Hematopoietic multipotent progenitor cell treated with erythropoietin and hydrocortisone succinate and interleukin-3 and kit ligand, for 4 days (in vitro differentiated cells): ENCODE measurements at places on chromosomes 3 and 15.

GRCh38 chr3:52468336-52468735, 12.9 kb downstream of the NISCH start:
- peak; percentile 54 for DNase-seq

DNA sequence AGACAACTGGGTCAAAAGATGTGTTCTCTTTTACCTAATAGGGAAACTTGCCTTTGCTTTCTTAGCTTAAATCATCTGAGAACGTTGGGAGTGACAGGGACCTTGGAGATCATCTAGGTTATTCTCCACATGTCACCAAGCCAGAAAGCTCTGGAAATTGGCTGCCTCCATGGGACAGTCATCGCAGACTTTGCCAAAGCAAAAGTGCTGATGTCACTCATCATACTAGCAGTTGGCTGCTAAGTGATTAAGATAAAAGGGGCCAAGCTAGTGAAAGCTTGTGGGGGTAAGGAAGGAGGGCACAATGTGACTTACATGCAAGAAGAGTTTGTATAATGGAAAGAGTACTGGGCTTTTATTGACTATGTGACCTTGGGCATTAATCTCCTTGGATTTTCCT, 198.0 kb upstream of the PFN2 start:
- DNase-seq: peak; percentile 72

DNA sequence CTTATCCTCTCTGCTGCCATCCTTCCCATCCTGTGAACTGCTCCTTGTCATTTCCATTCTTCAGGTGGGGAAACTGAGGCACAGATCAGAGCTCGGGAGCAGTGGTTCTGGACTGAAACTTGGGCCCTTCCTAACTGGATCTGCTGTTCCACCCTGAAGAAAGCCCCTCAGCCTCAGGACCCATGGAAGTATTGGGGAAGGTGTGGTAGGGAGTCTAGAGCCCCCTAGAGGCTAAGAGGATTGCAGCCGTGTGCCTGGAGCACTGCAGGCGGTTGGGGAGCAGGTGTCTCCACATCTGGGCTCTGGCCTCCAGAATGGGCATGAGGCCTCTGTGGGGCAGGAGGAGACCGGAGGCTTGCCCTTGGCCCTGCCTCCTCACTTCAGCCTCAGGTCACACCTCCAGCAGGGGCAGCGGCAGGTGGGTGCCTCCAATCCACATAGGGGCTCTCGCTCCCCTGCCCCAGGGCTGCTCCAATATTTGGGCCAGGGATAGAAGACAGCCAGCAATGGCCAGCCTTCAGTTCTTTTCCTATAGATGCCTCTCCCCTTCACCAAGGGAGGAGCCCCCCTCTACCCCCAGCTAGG, 28.1 kb downstream of the DNAJB8 start:
- DNase-seq: peak; percentile 57

- DNase-seq: no peak
These were observed 2.2 kb downstream of the HPS3 start for GRCh38 chr3:149131589-149131988.

DNA sequence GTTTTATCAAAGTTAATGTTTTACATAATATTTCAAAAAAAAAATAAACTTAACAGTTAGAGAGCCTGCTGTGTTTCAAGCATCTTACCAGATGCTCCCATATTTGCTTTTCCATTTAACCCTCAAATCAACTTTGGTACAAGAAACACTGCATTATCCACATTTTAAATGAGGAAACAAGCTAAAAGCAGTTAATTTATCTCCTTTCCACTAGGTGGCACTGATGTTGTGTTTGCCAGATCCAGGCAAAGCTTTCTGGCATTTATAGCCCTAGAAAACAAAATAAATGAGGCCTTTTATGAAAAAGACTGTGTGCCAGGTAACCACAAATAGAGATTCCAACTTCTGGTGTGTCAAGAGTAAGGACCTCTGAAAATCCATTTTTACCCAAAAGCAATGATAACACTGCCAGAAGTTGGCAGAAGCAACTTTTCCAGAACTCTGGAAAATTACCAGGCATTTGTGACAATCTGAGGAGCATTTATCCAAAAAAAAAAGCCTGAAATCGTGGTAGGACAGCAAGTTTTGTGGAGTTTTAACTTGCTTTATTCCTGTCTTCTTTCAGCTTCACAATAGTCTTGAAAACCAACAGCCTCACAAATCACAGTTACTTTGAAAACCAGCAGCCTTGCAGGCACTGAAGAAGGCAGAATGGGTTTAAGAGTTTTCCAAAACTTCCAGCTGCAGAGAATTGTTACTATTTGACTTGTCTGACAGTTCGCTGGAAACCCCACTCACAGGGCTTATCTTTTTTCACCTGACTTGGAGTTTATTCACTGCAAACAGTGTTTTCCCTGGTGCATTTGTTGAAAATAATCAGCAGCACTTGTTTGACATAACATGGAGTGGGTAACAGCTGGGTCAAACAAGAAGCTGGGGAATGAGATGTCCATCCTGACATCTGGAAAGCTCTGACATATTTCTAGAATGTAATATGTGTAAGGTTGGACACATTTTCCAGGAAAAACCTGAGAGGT, 9.2 kb downstream of the FAM162A start:
- peak; percentile 87 for DNase-seq

DNA sequence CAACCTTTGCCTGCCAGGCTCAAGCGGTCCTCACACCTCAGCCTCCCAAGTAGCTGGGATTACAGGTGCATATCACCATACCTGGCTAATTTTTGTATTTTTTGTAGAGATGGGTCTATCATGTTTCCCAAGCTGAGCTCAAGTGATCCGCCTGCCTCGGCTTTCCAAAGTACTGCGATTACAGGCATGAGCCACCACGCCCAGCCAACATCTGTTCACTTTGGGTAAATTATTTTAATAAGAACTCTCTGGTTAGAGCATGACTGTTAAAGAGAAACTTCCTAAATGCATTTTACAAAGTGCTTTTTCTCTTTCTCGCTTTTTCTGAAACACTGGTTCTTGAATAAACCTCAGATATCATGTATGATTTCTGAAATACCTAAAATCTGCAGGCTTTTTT, 172.5 kb downstream of the PTPRG start:
- DNase-seq: no peak

GRCh38 chr3:159884661-159885402, 103.8 kb upstream of the IL12A start:
- peak; percentile 76 for DNase-seq

DNA sequence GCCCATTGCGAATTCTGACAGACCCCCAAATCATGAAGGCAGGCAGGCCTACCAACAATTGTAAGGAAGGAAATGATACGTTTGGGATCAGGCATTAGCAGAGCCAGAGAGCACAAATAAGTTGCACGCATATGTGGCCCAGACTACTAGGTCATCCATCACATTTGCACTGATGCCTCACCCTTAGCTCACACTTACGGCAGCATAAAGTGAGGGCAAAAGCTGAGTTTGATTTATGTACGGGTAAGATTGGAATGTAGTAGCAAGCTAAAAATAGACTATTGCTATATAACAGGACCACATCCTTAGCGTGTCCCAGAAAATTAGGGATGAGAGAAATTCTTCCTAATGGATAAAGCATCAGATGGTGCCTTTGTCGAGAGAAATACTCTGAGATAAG, 58.6 kb downstream of the QTRT2 start:
- no peak for DNase-seq

DNA sequence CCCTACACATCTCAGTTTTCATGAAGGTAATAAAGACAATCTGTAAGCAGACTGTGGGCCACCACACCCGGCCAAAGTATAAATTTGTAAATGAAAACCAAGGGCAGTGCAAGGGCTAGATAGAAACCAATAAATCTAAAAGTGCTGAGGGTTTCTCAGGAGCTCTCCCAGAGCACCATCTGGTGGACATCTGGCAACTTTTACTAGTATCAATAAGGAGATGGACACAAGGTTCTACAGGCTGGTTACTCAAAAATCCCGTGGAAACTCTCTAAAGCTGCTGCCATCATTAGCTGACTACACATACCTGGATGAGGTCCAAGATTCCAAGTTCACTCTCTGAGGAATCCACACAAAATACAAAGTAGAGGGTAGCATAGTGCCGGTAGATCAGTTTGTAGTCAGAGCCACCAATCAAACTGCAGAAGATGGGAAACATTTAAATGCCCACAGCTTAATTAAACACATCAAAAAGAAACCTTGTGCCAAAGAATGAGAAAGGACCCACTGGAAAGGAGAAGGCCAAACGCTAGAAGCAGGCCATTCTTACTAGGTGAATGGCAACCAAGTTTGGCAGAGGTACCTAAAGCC, 5.5 kb downstream of the AP3S2 start:
- DNase-seq: peak; percentile 76

- DNase-seq: no peak
These were observed 34.8 kb upstream of the FAM174B start for GRCh38 chr15:92690395-92690794.

- DNase-seq: peak; percentile 53
These were observed 1.4 kb upstream of the AP4E1 start for GRCh38 chr15:50906954-50907600.

DNA sequence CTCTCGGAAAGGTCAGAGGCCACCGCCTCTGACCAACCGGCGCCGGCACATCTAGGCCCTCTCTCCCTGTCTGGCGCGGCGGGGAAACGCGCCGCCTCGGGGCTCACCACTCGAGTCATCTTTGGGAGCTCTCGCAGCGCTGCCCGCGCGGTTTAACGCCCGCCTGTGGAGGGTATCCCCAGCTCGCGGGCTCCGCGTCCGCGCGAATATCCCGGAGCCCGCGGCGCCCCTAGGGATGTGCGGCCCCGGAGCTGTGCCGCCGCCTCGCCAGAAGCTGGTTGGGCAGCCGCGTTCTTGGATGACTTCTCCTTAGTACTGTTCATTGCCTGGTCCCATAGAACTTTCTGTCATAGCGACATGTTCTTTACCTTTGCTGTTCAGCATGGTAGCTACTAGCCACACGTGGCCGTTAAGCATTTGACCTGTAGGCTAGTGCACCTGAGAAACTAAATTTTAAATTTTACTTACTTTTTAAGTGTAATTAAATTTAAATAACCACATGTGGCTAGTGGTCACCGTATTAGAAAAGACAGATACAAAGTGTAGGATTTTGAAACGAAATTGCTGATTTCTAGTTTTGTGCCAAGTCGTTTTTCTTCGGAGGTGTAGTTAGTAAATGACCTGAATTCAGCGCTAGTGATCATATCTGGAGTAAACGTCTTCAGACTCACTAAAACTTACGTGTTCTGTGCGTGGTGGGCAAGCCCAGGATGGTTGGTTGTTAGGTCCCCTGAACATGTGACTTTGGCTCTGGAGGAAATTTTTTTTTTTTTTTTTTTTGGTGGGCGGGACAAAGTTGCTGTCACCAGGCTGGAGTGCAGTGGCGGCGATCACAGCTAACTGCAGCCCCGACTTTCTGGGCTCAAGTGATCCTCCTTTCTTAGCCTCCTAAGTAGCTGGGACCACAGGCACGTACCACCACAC, 835 bp downstream of the ARIH2 start:
- peak; percentile 95 for DNase-seq

DNA sequence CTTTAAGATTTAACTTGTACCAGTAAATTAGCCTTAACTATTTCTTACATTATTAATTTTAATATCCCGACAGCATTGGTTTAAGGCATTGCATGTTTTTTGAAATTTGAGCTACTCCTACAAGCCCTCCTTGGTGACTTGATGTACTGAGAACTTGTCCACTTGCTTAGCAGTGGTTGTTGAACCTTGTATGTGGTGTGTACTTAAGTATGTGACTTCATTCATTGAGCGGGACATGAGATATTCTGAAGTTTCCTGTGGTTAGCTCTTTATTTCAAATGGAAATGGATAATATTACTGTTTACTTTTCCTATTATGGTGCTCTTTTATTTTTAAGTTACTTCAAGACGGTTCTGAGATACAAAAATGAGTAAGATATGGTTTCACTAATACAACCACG, 3.6 kb upstream of the COL6A5 start:
- DNase-seq: no peak

GRCh38 chr3:144109944-144110343, 138.3 kb downstream of the DIPK2A start:
- DNase-seq: no peak

GRCh38 chr15:101156509-101157159, 95.2 kb downstream of the CHSY1 start:
- DNase-seq: no peak

- DNase-seq: no peak
These were observed 19.2 kb downstream of the DYNC1LI1 start for GRCh38 chr3:32551496-32551895.

DNA sequence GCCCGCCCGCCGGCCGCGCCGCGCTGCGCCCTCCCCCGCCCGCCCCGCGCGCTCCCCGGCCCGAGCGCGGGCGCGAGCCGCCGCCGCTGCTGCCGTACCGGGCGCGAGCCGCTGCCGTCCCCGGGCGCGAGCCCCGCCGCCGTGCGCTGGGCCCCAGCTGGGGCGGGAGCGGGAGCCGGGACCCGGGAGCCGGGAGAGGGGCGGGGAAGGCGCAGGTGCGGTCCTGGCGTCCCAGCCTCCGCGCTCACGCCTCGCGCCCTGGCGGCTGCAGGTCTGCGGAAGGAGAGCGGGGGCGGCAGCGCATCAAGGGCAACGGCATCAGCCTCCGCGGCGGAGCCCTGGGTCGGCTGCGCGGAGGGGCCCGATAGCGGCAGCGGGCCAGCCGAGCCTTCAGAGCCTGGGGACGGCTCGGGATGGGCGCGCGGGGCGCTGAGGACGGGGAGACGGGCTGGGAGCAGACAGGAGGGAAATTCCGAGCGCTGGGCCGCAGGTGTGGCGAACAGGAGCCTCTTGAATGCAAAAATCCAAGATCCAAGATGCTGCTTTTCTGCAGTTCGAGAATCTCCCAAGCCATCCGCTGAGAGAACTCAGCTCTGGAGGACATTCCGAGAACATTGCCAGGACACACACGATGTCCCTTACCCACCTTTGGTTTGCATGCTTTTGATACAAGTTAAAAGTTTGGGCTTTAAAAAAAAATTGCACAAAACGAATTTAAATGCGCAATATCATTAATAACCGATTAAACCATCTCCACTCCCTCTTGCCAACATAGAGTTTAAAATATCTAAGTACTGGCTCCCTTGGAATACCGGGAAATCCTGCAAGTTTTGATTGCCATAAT, 251.1 kb downstream of the TJP1 start:
- peak; percentile 25 for DNase-seq

GRCh38 chr3:13465236-13465873, 14.8 kb upstream of the HDAC11 start:
- no peak for DNase-seq

- no peak for DNase-seq
These were observed 37.9 kb downstream of the TJP1 start for GRCh38 chr15:29784413-29784812.

GRCh38 chr3:58214484-58215316, 3.9 kb upstream of the DNASE1L3 start:
- DNase-seq: peak; percentile 31

DNA sequence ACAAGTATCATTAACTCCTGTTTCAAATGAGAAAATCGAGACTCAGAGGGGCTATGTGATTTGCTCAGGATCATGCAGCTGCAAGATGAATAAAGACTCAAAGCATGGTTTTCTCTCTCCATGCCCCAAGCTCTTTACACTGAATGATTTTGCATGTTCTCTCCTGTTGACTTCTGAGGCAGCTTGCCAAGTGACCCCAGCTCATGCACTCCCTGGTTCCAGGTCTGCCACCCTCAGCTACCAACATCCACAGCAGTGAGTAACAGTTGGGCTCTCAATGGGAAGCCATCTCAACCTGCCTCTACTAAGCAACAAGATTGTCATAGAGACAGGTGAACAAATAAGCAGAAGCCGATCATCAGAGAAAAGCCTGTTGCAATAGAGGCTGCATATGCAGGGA, 116.9 kb upstream of the GADL1 start:
- no peak for DNase-seq

GRCh38 chr3:56131974-56132590, 336.2 kb downstream of the ERC2 start:
- DNase-seq: peak; percentile 10
